ENCODE measurements at places on chromosomes 2 and 18.
A peak's percentile ranks its signal among the peaks of the same experiment; 100 is the strongest.

DNA sequence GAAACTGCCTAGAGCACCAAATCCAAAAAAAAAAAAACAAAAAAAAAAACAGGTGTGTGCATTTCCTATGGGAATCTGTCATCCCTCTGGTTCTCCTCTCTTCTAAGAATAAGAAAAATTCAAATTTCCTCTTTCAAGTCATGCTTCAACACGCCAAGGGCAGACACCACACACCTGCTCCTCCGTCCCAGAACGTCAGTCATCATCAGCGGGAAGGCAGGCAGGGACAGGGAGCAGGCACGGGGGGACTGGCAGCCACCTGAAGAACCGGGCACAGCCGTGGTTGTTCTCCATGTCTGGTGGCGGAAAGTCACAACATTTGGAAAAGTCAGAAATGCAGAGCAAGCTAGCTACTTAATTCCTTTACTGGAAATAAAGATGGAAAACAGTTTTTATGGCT lies 214.8 kb downstream of the IKZF2 start:
- no peak for DNase-seq

GRCh38 chr2:106105151-106105922 lies 88.8 kb downstream of the UXS1 start:
- no peak for DNase-seq

GRCh38 chr2:25570161-25570845 lies 103.1 kb downstream of the DTNB start:
- DNase-seq: no peak

DNA sequence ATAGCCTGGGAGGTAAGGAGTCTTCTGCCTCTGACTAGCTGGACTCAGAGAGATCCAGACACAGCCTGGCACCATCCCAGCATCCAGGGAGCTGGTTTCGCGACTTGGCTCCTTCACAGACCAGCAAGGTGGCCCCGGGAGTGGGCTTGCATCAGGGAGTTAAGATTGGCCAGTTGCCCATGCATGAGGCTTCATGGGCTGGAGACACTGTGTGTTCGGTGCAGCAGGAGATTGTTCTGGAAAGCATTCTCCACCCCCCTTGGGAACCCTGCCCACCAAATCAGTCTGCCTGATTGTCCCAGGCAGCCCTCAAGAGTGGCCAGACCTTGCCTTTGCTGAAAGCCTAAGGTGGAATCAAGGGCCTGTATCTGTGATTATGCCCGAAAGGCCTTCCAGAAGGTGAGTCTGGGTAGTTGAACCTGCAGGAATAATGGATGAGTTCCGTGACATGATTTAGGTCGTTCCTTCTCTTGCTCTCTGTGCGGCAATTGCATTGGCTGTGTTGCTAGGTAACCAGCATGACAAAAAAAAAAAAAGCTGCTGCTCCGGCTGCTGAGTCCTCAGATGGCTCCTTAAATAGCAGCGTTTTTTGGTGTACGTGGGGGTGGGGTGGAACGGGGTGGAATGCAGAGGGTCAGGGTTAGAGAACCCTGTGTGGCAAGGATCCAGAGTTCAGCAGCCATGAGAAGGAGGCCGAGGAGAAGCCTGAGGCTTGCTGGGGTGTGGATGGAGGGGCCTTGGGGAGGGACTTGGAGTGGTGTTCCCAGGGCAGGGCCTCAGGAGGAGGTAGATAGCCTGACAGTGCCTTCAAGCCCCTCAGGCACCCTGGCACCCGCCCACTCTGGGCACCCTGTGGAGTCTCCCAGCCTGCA lies 93.0 kb upstream of the MCFD2 start:
- no peak for DNase-seq

DNA sequence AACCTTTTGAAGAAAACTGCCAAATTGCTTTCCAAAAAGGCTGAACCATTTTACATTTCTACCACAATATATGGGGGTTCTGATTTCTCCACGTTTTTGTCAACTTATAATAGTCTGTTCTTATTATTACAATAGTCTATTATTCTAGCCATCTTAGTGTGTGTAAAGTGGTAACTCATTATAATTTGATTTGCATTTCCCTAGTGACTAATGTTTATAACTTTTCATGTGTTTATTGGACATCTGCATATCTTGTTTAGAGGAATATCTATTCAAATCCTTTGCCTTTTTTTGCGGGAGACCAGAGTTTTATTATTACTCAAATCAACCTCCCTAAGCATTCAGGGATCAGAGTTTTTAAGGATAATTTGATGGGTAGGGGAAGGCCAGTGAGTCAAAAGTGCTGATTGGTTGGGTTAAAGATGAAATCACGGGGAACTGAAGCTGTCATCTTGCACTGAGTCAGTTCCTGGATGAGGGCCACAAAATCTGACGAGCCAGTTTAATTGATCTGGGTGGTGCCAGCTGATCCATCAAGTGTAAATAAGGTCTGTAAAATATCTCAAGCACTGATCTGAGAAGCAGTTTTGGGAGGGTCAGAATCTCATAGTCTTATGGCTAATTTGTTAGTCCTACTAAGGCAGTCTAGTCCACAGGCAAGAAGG lies 303.4 kb upstream of the NCKAP5 start:
- DNase-seq: peak; percentile 46

- DNase-seq: no peak
Observed at GRCh38 chr2:54709336-54709809, 14.1 kb upstream of the EML6 start.

Data from mucosa of gallbladder (tissue), 1 donor.